CD4-positive, alpha-beta T cell treated with Interleukin-2 at 100 ng/mL for 4 hours (primary cell): ENCODE measurements at places on chromosomes 2 and 18.

DNA sequence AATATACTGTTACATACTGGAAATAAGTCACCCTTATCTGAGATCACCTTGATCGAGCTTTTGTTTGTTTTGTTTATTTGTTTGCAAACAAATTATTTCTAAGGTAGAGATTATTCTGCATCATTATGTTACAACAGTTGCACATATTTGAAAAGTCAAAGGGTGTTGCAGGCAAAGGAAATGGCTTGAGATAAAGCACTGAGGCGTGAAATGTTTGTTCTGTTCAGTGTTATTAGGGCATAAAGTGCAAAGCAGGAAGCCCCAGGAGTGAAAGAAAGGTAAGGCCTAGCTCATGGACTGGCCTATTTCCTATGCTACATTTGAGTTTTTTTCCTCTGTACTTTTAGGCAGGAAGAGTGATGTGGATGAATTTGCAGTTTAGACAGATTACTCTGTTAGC is 1815.6 kb upstream of the LRRTM1 start:
- no peak for DNase-seq

DNA sequence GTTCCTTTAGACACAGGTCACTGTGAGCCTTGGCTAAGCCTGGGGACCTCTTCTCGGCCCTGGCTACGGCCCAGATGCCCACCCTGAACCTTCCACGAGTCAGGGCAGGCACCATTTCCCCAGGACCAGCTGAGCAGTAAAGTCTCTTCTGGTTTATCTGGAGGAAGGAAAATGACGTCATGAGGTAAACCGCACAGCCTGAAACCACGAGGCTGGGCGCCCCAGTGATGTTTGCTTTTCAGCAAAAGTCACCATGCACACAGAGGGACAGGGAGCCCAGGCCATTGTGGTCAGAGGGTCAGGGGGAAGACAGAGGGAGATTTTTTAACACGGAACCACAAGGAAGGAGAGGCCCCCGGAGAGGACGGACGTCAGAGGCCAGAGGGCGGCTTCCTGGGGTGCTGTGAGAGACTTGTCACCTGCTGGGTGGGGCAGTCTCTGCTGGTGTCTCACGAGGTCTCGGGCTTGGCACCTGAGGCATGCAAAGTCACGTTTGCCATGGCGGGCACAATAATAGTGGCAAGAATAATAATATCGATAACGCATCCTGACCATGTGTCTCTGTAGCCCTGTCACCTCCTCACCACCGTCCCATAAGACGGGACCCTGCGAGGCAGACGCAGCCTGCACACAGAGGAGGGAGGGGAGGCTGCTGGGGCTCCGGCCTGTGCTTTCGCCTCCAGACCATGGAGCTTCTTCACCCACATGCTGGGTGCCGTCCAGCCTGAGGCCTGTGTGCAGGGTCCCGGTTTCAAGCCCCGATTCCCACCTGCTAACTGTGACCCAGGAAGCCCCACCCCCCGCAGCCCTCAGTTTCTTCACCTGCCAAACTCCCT is 33.2 kb upstream of the FOSL2 start:
- DNase-seq, result peak; percentile 82

GRCh38 chr2:126932529-126932928 is 33.8 kb downstream of the TEX51 start:
- no peak for DNase-seq

DNA sequence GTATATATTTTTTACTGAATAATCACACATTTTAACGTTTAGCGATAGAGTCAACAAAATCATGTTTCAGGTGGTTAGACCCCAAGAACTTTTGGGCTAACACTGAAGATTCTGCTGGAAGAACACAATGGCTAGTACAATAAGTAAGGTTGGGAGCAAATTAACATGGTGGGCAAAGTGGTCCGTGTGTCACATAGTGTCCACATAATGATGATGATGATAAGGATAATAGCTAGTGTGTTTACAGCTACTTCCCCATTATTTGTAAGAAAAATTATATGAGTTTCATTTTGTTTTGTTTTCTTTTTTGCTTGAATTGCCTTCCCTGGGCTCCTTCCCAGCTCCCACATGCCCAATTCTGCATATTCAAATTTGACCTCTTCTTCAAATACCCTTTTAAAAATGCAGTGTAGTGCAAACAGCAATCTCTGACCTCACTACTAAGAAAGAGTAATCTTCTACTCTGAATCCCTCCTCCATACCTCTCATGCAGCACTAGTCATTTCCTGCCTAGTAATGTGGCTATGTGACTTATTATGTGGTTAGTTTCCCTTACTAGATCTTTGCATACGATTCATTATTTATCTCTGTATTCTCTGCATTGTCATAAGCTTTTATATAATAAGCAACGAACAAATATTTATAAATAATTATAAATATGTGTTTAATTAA is 16.9 kb upstream of the VPS54 start:
- DNase-seq, result peak; percentile 74

DNA sequence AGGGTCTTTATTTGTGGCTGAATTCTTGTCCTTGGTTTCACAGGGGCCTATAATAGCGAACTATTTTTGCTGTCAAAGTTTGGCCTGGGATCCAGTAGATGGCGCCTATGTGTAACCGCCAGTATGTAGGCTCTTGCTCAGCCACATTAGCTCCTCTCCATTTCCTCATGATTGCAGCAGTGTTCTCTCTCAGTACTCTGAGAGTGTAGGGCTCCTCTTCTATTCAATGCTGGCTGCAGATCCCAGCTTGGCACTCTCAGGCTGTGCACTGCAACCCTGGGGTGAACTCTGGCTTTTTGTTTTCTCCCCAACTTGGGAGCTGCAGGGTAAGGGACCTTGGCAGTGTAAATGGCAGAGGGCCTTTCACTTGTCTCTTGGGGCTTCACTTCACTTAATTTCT is 344.6 kb upstream of the CHAC2 start:
- no peak for DNase-seq

DNA sequence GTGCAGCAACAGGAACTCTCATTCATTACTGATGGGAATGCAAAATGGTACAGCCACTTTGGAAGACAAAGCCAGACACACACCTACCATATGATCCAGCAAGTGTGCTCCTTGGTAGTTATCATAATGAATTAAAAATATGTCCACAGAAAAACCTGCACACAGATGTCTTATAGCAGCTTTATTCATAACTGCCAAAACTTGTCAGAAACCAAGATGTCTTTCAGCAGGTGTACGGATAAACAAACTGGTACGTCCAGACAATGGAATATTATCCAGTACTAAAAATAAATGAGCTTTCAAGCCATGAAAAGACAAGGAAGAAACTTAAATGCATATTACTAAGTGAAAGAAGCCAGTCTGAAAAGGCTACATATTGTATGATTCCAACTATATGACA is 50.4 kb downstream of the CHMP3 start:
- no peak for DNase-seq

DNA sequence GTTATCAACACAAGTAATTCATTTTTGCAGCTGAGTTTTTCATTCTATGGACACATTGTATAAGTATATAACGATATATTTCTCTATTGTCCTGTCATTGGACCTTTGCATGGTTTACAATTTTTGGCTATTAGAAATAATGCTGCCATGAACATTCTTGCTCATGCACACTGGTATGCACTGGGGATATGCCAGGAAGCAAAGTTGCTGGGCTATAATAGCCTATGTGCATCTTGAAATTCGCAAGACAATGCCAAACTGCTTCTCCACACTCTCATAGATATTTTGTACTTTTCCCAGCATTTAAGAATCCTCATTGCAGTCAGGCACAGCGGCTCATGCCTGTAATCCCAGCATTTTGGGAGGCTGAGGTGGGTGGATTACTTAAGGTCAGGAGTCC is 852.6 kb upstream of the ID2 start:
- DNase-seq, result no peak

GRCh38 chr2:204109681-204110080 is 173.1 kb downstream of the ICOS start:
- no peak for DNase-seq
